ENCODE measurements at places on chromosomes 11 and 22. TPM values are rescaled to one million over a fixed set of nuclear protein-coding genes. Genes with fewer than 3 reads are reported as not detected.

- no peak for DNase-seq
- no peaks in the 10 kb centered on the region for H3K36me3 ChIP-seq
- H3K4me1 ChIP-seq = no peaks in the 10 kb centered on the region
- no peaks in the 10 kb centered on the region for H3K27me3 ChIP-seq
- no peak overlapping the region for H3K4me3 ChIP-seq
- H3K27ac ChIP-seq = no peak overlapping the region
These were observed 266.3 kb downstream of the BRD1 start for GRCh38 chr22:49561338-49561737.

DNA sequence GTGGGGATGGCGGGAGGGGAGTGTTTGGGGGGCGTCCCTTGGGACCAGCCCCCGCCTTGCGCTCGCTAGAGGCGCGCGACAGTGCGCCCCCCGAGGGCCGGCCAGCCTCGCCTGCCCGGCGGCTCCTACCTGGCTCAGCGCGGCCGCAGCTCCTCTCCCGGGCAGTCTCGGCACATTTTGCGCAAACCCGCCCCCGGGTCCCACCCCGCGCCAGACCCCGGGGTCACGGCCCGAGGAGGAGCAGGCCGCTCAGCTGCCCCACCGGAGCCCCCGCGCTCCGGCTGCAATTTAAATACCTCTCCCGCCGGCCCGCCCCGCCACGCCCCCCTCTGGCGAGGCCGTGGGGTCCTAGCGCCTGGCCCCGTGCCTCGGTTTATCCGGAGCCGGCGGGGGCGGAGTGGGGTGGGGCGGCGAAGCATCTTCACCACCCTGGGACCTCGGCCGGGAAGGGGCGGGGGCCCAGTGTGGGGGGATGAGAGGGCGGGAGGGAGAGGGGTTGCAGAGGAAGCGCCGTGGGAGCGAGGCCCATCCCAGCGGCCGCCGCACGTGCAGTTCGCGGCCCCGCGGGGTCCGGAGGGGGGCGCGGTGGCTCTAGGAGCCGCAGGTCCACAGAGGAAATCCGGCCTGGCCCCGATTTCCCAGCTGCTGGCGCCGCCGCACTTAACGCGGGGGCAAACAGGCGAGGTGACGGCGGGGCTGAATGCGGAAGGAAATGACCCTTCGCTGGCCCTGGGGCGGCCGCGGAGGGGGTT lies at the start of gene LRRC32:
LRRC32 (minus strand) TSS at position 263 of the 752 bp plus-strand sequence. CDS start 4,793 bp downstream, outside the sequence.
- no peaks in the 10 kb centered on the region for H3K36me3 ChIP-seq
- peaks cover 7% of the 10 kb centered on the region for H3K4me1 ChIP-seq
- DNase-seq = no peak
- peak within 1 kb of the TSS; percentile 63 for H3K4me3 ChIP-seq
- peaks cover 8% of the 10 kb centered on the region for H3K27me3 ChIP-seq

OR51A7 gene
- not detected for total RNA-seq

ARFIP2 gene
- 121 TPM for total RNA-seq

TRAF6 gene
- 11.5 TPM for total RNA-seq

DNA sequence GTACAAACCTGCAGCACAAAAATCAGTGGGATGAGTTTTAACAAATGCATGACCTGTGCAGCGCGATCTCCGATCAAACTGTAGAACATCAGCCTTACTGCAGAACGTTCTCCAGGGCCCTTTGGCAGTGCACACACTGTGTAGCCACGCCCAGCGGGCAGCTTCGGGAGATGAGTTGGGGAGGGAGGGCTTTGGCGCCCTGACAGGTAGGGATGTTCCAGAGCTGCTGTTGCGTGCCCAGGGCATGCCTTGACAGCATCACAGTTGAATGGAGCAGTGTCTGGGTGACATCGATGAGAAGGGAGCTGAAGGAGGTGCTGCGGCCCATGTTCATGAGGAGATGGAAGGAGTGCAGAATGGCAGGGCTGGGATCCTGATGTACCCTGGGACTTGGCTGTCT lies 80.2 kb downstream of the TBC1D22A start:
- no peaks in the 10 kb centered on the region for H3K36me3 ChIP-seq
- no peaks in the 10 kb centered on the region for H3K4me1 ChIP-seq
- DNase-seq = peak; percentile 62
- H3K27ac ChIP-seq = no peak overlapping the region

CARD18 gene
- not detected for total RNA-seq

GGTLC2 gene
- not detected for total RNA-seq

SUN2 gene
- 577 TPM for total RNA-seq

ESAM gene
- 11.6 TPM for total RNA-seq

DNA sequence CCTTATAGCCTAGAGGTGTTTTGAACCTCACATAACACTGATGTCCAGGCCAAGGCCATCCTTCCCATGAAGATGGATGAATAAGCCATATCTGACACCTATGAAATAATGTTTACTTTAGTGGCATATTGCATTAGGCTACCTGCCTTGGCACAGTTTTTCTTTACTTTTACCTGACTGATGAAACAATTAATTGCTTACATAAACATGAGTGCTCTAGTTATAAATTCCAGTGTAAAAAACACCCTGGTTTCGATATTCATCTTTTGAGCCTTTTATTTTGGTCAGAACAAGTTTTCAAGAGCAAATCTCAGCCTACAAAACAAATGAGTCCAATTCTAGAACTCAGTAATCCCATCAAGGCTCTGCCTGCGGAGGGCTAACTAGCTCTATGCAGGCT lies 7.0 kb upstream of the HBE1 start:
- DNase-seq = no peak
- no peak overlapping the region for H3K27ac ChIP-seq
- no peak overlapping the region for H3K4me3 ChIP-seq
- H3K27me3 ChIP-seq = no peaks in the 10 kb centered on the region
- H3K36me3 ChIP-seq = no peaks in the 10 kb centered on the region

DNA sequence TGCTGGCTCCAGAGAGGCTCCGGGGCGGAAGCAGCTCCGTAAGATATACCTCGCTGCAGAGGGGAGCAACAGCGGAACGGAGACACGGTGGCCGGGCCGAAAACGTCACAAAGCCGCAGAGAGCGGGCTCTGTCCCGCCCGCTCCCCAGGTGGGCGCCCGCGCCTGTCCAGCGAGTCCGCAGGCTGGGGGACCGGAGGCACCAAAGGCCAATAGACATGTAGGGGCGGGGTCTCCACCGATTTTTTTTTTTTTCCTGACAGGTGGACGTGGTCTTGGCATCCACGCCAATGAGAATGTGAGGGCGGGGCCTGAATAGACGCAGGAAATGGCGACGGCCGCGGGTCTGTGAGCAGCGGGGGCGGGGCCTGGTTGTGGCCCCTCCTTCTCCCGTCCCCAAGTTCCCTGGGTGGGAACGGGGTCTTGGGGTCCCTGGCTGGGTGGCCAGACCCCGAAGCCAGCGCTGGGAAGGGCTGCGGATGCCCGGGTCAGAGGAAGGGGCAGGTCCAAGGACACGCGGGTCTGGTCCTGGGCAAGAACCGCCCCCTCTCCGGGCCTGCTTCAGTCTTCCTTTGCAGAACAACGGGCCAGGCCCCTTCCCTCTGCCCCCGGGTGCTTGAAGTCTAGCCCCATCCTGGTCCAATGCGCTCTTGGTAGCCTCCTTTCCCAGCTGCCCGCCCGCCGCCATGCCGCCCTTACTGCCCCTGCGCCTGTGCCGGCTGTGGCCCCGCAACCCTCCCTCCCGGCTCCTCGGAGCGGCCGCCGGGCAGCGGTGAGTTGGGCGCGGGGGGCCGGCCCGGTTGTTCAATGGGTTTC lies at the start of gene DNAJC4:
DNAJC4 (plus strand) TSS at position 378 of the 814 bp plus-strand sequence; CDS start at position 685, 307 bp downstream.
- peak within 1 kb of the TSS; percentile 94 for H3K27ac ChIP-seq
- H3K4me3 ChIP-seq = peak within 1 kb of the TSS; percentile 77
- no peaks in the 10 kb centered on the region for H3K27me3 ChIP-seq
- DNase-seq = peak; percentile 90
- H3K4me1 ChIP-seq = peaks cover 9% of the 10 kb centered on the region

GRCh38 chr11:538431-539051 lies 1.2 kb downstream of the LRRC56 start:
- no peak overlapping the region for H3K4me3 ChIP-seq
- DNase-seq = no peak
- H3K4me1 ChIP-seq = peaks cover 8% of the 10 kb centered on the region
- no peaks in the 10 kb centered on the region for H3K36me3 ChIP-seq

NFAM1 gene
- 1.5 TPM for total RNA-seq

ROBO3 gene
- 15.4 TPM for total RNA-seq

DNA sequence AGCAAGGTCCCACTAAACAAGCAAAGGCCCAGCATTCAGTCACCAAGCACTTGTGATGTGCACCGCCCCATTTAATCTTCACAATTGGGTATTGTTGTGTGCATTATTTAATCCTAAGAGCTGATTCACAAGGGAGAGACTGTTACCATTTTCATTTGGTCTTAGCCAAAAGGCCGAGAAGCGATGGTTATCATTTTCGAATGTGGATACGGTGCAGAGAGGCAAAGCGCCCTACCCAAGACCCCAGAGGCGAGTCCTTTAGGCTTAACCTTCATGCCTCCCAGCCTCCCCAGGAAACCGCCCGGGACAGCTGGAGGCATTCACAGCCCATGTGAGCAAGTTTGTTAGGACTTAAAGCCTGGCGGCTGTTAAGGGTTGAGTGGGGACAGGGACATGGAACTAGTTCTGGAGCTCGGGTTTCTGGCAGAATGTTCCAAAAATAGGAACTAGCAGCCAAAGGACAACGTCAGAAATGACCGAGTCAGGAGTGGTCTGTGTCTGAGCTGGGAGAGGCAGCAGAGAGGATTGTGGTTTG lies 13.0 kb upstream of the UPK3A start:
- H3K27me3 ChIP-seq = no peaks in the 10 kb centered on the region
- H3K27ac ChIP-seq = peak overlapping the region; percentile 89
- peaks cover 7% of the 10 kb centered on the region for H3K4me1 ChIP-seq
- no peaks in the 10 kb centered on the region for H3K36me3 ChIP-seq
- DNase-seq = no peak

DNA sequence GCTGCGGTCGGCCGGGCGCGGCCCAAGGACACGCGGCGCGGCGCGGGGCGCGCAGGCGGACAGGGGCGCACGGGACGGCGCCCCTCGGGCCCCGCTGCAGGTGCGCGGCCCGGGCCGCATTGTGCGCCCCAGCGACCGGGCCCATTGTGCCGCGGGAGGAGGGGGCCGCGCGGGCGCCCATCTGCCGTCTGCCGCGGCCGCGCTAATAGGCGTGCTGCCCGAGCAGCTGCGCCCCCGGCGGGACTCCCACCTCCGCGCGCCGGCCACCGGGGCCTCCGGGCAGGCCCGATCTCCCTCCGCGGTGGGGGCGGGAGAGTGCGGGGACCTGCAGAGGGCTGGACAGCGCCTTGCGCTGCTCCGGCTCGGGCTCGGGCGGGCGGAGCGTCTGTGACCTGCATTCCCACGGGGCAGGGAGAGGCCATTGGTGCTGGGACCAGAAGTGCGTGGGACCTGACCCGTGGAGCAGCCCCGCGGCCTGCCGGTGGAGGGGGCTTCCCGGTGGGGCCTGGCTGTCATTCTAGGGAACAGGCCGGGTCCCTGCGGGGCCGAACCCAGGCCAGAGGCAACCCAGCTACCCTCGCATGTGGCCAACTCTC lies 933 bp downstream of the BRSK2 start:
- no peak for DNase-seq
- H3K27me3 ChIP-seq = peaks cover 38% of the 10 kb centered on the region
- peaks cover 4% of the 10 kb centered on the region for H3K4me1 ChIP-seq
- peak overlapping the region; percentile 74 for H3K4me3 ChIP-seq

GRCh38 chr11:87722756-87723565 lies 452.3 kb downstream of the RAB38 start:
- no peak overlapping the region for H3K4me3 ChIP-seq
- no peaks in the 10 kb centered on the region for H3K27me3 ChIP-seq
- H3K4me1 ChIP-seq = no peaks in the 10 kb centered on the region
- DNase-seq = no peak
- H3K27ac ChIP-seq = no peak overlapping the region

GGT5 gene
- 27.1 TPM for total RNA-seq

GRCh38 chr11:35907648-35908431 lies 36.0 kb upstream of the LDLRAD3 start:
- peaks cover 2% of the 10 kb centered on the region for H3K4me1 ChIP-seq
- H3K36me3 ChIP-seq = no peaks in the 10 kb centered on the region
- H3K27ac ChIP-seq = peak overlapping the region; percentile 87
- DNase-seq = peak; percentile 79
- no peak overlapping the region for H3K4me3 ChIP-seq
- H3K27me3 ChIP-seq = no peaks in the 10 kb centered on the region

DNA sequence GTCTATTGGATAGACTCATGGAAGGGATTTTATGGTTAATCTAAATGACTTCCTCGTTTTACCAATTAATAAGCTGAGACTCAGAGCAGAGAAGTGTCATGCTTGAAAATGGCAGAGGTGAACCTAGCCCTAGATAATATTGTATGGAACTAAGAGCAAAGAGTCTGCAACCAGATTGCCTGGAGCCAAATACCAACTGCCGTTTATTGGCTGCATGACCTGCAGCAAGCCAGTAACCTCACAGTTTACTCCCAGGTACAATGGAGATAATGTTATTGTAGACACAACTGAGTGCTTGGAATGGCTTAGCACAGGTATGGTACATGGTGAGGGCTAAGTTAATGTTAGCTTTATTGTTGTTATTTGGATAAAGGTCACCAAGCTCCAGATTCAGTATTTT lies 84.6 kb upstream of the FAT3 start:
- H3K27ac ChIP-seq = no peak overlapping the region
- no peaks in the 10 kb centered on the region for H3K36me3 ChIP-seq
- DNase-seq = no peak

- H3K4me1 ChIP-seq = no peaks in the 10 kb centered on the region
- no peaks in the 10 kb centered on the region for H3K36me3 ChIP-seq
- H3K4me3 ChIP-seq = no peak overlapping the region
- DNase-seq = no peak
- no peaks in the 10 kb centered on the region for H3K27me3 ChIP-seq
These were observed 55.3 kb downstream of the PPFIA1 start for GRCh38 chr11:70325824-70326223.

- H3K4me1 ChIP-seq = no peaks in the 10 kb centered on the region
- no peaks in the 10 kb centered on the region for H3K36me3 ChIP-seq
- H3K27me3 ChIP-seq = no peaks in the 10 kb centered on the region
- no peak overlapping the region for H3K4me3 ChIP-seq
- no peak for DNase-seq
These were observed 652.1 kb downstream of the NELL1 start for GRCh38 chr11:21321530-21321929.

DNA sequence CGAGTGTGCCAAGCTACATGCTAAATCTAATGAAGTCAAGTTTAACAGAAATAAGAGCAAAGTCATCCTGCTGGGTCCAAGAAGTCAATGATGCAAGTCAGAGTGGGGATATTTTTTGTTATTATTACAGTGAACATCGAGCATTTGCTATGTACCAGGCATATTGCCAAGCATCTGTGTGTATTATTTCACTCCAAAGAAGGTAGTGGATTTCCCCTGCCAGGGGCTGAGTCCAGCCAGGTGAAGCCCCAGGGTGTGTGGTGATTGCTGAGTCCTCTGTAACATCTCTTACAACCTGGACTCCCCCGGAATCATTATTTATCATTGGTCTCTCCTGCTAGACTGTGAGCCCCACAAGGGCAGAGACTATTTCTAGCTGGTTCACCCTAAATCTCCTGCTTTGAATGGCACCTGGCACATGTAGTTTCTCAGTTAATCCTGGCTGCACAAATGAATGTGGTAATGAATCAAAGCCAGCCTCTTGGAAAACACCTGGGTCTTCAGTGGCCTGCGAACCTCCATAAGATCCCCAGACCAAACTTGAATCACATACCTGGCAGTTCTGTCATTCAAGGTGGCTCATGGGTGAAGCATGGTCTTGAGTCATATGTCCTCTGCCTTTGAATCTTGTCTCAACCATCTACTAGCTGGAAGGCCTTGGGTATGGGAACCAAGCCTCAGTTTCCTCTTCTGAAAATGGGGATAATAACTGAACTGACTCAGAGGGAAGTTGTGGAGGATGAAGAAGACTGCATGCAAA lies 549.2 kb downstream of the MIAT start:
- no peaks in the 10 kb centered on the region for H3K36me3 ChIP-seq
- no peaks in the 10 kb centered on the region for H3K4me1 ChIP-seq
- peaks cover 9% of the 10 kb centered on the region for H3K27me3 ChIP-seq
- H3K27ac ChIP-seq = no peak overlapping the region
- no peak for DNase-seq

TRPC6 gene
- total RNA-seq = 4.3 TPM

CHKB gene
- 53.9 TPM for total RNA-seq
